ENCODE measurements at places on chromosomes 6 and 20. TPM values are rescaled to one million over a fixed set of nuclear protein-coding genes. Genes with fewer than 3 reads are reported as not detected.

GRCh38 chr20:58212636-58213035, 15.8 kb downstream of the ANKRD60 start:
- no peak for DNase-seq

- peak; percentile 26 for DNase-seq
Observed at GRCh38 chr20:55472704-55473103, 532.6 kb downstream of the CBLN4 start.

DNA sequence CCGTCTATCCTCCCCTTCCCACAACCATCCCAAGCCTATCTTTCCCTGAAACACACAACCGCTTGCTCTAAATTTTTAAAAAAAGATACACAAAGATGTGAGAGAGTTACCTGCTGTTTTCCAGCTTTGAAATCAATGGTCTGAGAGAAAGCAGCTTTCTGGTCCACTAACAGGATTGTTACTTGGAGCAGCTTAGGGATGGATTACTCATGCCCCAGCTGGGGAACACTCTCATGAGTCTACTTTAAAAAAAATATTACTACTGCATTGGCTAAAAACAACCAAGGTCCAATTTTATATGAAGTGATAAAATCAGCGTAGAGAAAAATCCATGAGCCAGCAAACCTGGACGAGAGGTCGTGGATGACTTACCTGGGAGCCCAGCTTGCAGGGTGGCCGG, 29.6 kb upstream of the FOXC1 start:
- DNase-seq = no peak

- DNase-seq = no peak
Observed at GRCh38 chr6:90860822-90861601, 274.1 kb upstream of the MAP3K7 start.

- DNase-seq = no peak
Observed at GRCh38 chr6:165991341-165991740, 176.3 kb downstream of the TBXT start.

GRCh38 chr6:144340541-144341371, 55.6 kb downstream of the UTRN start:
- no peak for DNase-seq

DNA sequence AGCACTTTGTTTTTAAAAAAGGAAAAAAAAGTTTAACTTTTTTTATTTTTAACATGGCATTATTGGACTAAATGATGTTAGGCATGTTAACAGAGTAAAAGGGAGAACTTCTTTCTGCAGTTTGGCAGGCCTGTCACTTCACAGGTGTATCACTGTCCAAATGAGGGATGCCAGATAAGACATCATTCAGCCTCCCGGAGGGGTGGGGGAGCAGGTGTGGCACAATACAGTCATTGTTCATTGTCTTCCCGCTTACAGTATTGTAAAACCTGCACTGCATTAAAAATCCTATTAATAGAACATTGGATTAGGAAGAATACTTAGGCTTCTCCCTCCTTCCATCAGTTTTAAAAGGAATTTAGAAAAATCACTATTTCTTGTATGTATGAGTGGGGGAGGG, 80.7 kb downstream of the CARMIL1 start:
- DNase-seq = no peak

DNA sequence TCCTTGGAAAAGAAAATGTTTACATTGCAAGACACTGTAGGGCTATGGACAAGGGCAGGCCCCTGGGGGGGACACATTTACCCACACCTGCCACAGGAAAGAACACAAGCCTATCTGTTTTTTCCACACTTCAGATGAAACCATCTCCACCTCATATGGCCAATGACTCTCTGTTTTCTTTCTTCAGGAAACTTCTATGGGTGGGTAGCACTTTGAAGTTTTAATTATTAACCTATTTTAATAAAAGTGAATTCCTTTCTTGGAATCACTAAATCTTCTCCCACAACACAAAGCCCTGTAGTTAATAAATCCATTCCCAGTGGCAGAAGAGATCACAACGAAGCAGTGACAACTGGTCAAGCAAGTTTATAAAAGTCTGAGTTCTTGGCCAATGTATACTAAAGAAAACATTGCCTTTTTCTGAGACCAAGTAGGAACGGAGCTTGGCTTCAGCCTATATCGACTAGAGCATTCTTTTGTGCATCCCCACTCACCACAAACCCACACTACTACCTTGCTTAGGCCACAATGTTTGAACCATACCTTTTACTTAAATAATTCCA, 125.1 kb upstream of the CARMIL1 start:
- no peak for DNase-seq

DNA sequence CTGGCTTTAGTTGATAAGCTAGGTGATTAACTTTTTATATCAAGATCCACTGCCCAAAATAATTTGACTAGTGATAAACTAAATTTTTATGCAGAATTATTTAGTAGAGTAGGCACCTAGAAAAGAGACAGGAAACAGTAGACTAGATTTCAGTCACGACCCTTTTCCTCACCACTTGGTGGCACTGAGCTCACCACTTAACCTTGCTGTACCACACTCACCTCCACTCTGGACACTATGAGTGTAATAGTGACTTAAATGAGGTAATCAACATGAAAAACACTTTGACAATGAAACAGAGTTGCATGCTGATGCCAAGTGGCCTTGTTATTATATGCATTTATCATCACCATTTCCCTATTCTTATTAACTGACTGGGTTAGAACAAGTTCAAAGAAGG, 730.4 kb downstream of the KIF16B start:
- no peak for DNase-seq

- DNase-seq = no peak
Observed at GRCh38 chr6:90695316-90695715, 108.4 kb upstream of the MAP3K7 start.

- no peak for DNase-seq
Observed at GRCh38 chr6:107495196-107495643, 5.3 kb downstream of the SOBP start.

DNA sequence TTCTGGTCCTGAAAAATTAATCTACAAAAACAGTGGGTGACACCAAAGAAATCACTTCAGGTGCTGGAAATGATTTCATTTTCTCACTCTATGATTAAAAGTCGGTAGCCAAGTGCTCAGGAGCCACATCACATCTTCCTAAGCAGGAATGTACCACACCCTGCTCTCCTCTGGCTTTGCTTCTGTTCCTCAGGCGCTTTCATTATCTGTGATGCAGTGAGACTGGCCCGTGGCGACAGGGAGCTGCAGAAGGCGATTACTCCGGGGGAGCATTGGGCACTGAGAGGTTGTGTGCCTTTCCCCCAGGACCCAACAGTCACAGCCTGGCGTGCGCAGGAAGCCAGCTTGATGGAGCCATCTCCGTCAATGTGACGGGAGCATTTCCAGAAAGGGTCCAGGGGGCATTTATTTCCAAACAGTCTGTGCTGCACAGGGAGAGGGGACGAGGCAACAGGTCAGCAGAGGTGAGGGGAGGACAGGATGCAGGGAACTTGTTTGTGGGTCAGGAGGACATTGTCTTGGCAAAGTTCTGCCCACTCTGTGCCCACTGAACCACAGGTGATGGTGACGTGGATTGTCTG, 5.6 kb upstream of the ZNF831 start:
- DNase-seq = peak; percentile 11

GRCh38 chr6:42269553-42269952, 51.9 kb upstream of the MRPS10 start:
- no peak for DNase-seq

The DSP gene
- 38.3 TPM for total RNA-seq

The ZNF831 gene
- total RNA-seq = not detected

The SGK2 gene
- 2.8 TPM for total RNA-seq
